ENCODE measurements at places on chromosomes 7 and 10.

GRCh38 chr7:644381-645305 is 81.9 kb upstream of the DNAAF5 start:
- DNase-seq, result no peak

GRCh38 chr7:66664590-66665293 is 36.1 kb downstream of the KCTD7 start:
- no peak for DNase-seq

DNA sequence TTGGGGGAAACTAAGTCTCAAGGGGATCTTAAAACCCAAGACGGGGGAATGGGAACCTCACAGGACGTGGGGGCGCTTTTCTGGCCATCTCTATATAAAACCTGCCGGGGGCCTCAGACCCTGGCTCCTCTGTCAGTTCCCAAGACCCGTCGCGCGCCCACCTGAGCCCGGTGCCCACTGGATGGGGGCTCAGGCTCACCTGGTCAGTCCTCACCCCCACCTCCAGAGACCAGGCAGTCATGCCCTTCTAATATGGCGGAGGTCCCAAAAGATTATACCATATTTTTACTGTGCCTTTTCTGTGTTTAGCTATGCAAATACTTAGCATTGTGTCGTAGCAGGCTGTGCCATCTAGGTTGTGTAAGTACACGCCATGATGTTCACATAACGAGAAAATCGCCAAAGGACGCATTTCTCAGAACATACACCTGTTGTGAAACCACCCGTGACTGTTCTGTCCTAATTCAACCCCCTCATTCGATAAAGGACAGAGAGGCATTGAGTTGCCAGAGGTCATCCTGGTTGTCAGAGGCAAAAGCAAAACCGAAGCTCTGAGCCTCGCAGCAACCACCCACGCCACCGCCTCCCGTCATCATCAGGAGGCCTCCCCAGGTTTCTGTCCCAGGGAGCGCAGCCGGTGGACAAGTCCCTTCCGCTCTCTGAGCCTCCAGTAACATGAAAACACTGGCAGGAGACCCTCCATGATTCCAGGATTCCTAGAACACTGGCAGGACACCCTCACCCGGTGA is 28.9 kb downstream of the OAT start:
- DNase-seq, result no peak

DNA sequence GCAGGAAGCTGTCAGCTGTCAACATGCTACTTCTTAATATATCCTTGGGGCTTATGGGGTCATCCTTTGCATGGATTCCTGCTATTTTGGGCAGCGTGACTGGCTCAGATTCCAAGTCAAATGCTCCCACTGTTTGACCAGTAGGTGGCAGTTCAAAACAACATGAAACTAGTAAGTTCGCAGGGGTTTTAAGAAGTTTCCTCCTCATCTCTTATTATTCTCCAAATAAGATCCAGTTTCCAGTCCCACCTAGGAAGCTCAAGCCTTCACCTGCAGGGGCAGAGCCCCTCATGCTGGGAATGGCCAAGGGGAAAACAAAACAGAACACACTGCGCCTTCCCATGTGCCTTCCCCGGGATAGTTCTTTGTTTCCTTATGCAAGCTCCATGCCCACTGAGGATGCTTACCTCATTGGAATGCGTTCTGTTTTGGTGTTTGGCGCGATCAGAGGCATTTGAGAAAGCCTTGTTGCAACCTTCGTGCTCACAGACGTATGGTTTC is 259.8 kb downstream of the GLI3 start:
- DNase-seq, result no peak
